ENCODE measurements at places on chromosomes 7 and 10. TPM values are rescaled to one million over a fixed set of nuclear protein-coding genes. Genes with fewer than 3 reads are reported as not detected.

GRCh38 chr10:69389827-69390490 lies 26.8 kb downstream of the TACR2 start:
- peaks cover 64% of the 10 kb centered on the region for H3K36me3 ChIP-seq
- no peak overlapping the region for H3K4me3 ChIP-seq
- peaks cover 35% of the 10 kb centered on the region for H3K4me1 ChIP-seq
- H3K27ac ChIP-seq: peak overlapping the region; percentile 95
- peak; percentile 85 for DNase-seq

- no peaks in the 10 kb centered on the region for H3K27me3 ChIP-seq
- H3K27ac ChIP-seq: no peak overlapping the region
- no peaks in the 10 kb centered on the region for H3K4me1 ChIP-seq
- H3K36me3 ChIP-seq: no peaks in the 10 kb centered on the region
- DNase-seq: no peak
- H3K4me3 ChIP-seq: no peak overlapping the region
Observed at GRCh38 chr7:95440394-95441038, 5.7 kb upstream of the PON2 start.

GRCh38 chr10:43322769-43323168 lies 48.7 kb upstream of the FXYD4 start:
- peaks cover 15% of the 10 kb centered on the region for H3K4me1 ChIP-seq
- H3K4me3 ChIP-seq: peak overlapping the region; percentile 78
- no peaks in the 10 kb centered on the region for H3K36me3 ChIP-seq
- no peaks in the 10 kb centered on the region for H3K27me3 ChIP-seq
- H3K27ac ChIP-seq: no peak overlapping the region
- peak; percentile 99 for DNase-seq

Gene AGR3
- not detected for total RNA-seq

DNA sequence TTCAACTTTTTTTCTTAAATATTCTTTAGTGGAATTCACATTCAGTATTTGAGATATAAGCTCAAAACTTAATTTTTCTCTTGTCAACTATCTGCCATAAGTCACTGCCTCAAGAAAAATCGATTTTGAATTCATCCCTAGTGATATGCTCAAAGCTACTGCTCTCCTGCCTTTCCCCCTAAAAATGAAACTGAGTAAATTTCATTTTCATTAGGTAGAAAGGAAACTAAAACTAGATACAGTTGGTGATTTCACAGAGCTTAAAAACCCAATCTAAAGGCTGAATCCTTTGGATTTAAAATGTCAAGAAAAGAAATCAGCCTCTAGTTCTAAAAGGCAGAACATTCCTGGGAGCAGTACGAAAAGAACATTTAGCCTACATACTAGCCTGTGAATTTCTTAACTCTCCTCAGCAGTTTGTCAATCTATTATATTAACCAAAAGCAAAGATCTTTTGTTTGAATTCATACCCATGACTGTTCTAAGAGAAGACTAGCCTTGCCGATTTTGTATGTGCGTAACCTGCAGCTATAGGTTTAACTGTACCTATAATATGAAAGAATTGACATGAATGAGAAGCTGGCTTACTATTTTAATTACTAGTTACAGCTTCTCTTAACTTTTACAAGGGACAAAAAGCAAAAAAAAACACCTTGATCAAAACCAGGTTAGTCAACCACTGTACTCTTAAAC lies 4.9 kb upstream of the FAM53B start:
- no peaks in the 10 kb centered on the region for H3K36me3 ChIP-seq
- H3K27ac ChIP-seq: no peak overlapping the region
- H3K4me1 ChIP-seq: peaks cover 7% of the 10 kb centered on the region
- DNase-seq: no peak

DNA sequence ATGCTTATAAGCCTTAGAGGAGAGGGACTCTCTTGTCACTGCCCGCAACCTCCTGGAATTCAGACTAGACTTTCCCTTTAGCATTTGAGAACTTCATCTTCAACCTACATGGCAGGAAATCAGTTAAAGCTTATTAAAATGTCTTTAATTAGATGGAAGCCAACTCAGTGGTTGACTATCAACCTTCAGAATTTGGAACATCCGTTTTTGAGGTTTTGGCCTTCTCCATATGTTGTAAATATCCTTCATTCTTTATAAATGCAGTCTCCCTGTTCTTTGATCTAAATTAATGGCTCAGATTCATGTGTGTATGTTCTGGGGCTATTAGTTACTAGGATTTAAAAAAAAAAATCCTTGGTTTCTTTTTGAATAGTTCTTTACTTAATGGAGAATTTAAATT lies 85.0 kb downstream of the ANKRD61 start:
- H3K4me3 ChIP-seq: no peak overlapping the region
- H3K4me1 ChIP-seq: no peaks in the 10 kb centered on the region
- H3K27me3 ChIP-seq: no peaks in the 10 kb centered on the region
- H3K27ac ChIP-seq: no peak overlapping the region
- no peak for DNase-seq

DNA sequence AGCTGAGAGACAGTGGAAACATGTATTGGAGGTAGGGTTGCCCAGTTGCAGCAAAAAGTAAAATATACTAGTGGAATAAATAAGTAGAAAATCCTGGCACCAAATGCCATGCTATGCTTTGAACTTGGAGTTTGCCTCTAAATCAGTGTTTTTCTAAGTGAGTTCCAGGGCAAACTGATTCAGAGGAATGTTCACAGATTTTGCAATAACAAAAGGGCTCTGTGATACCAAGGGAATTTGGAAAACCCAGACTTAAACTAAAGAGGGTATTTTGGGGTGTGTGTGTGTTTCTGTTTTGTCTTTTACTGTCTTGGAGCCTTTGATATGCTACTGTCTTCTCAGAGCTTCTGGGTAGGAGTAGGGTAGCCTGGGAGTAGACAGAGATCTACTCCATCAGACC lies 39.9 kb downstream of the SLC26A4 start:
- no peaks in the 10 kb centered on the region for H3K36me3 ChIP-seq
- H3K27me3 ChIP-seq: no peaks in the 10 kb centered on the region
- H3K27ac ChIP-seq: no peak overlapping the region
- no peak overlapping the region for H3K4me3 ChIP-seq

GRCh38 chr10:1854271-1854670 lies 116.9 kb upstream of the ADARB2 start:
- H3K27ac ChIP-seq: no peak overlapping the region
- no peak overlapping the region for H3K4me3 ChIP-seq
- no peak for DNase-seq
- no peaks in the 10 kb centered on the region for H3K27me3 ChIP-seq
- no peaks in the 10 kb centered on the region for H3K4me1 ChIP-seq

Gene NPY4R2
- total RNA-seq: not detected

- no peaks in the 10 kb centered on the region for H3K36me3 ChIP-seq
- H3K4me3 ChIP-seq: no peak overlapping the region
- H3K27me3 ChIP-seq: no peaks in the 10 kb centered on the region
- H3K27ac ChIP-seq: no peak overlapping the region
- H3K4me1 ChIP-seq: peaks cover 8% of the 10 kb centered on the region
Observed at GRCh38 chr7:3336042-3336665, 35.1 kb downstream of the SDK1 start.

Gene GPR26
- total RNA-seq: 0.07 TPM

- peaks cover 59% of the 10 kb centered on the region for H3K4me1 ChIP-seq
- no peak for DNase-seq
- no peak overlapping the region for H3K4me3 ChIP-seq
Observed at GRCh38 chr7:101826081-101826835, 8.8 kb downstream of the CUX1 start.

Gene STRIP2
- total RNA-seq: 7.4 TPM

DNA sequence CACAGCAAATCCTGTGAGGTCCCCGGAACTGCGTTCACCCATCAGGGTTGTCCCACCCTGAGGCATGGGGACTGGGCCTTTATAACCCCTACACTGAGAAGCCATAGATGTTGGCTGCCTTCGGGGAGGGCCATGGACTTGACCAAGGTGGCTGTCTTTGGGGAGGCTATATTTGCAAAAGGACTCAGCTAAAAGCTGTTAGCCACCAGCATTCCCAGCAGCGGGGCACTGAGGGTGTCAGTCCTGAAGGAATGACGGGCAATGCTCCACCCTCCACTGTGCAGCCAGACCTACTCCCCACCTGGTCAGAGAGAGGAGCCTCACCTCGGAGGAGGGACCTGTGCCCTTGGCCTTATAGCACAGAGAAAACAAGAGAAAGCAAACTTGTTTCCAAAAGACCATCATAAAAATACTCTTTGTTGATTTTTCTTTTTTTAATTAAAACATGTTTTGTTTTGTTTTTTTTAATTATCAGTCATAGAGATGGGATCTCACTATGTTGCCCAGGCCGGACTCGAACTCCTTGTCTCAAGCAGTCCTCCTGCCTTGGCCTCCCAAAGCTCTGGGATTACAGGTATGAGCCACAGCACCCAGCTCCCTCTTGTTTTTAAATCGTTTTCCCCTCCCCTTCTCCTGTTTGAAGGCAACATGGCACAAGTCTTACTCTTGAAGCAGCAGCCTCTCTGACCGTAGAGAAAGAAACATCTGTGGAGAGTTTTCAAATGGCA lies 26.7 kb upstream of the CUX1 start:
- DNase-seq: no peak
- no peak overlapping the region for H3K27ac ChIP-seq
- H3K36me3 ChIP-seq: no peaks in the 10 kb centered on the region
- no peaks in the 10 kb centered on the region for H3K4me1 ChIP-seq
